ENCODE measurements at places on chromosomes 2 and 18.

DNA sequence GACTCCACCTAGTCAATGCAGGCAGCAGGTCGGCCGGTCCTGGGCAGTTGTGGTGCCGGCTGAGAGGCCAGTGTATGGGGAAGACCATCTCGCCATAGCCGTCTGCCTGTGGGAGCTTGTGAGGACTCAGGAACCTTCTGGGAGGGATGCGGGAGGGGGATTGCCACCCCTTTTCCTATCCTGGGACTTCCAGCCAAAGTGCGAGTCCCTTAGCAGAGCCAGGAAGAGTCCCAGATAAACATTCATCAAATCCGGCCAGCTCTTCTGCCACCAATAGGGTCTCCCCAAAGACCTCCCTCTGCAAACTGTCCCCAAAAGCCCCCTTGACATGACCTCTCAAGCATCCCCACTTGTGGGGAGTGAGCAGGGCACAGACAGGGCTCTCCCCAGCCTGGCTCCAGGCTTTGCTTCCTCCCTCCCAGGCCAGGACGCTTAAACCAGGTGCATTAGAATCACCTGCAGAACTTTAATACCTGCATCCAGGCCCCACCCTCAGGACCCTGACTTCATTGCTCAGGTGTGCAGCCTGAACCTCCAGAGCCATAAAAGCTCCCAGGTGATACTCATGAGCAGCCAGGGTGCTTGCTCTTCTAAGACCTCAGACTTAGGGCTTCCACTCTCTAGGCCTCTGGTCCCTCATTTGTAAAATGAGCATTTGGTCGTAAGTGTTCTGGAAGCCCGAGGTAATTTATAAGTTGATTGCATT, 159.3 kb downstream of the CAPN13 start:
- DNase-seq, result no peak

- DNase-seq, result no peak
Observed at GRCh38 chr2:123521854-123522253, 503.2 kb upstream of the CNTNAP5 start.

DNA sequence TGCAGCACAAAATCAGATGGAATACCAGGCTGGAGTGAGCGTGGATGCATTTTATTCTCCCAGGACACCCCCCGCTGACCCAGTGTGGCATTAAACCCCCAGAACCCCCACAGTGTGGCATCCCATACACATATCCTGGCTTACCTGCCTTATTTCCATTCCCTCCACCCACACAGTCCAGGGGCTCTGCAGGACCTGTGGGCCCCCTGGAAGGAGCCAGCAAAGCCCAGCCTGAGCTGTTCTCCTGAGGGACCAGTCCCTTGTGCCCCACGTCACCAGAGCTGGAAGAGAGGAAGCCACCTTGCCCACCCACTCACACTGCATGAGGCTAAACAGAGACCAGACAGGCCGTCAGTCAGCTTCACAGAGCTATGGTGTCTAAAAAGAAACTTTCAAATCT, 20.1 kb downstream of the ST8SIA5 start:
- no peak for DNase-seq

- no peak for DNase-seq
Observed at GRCh38 chr2:71361631-71362030, 30.0 kb downstream of the ZNF638 start.

DNA sequence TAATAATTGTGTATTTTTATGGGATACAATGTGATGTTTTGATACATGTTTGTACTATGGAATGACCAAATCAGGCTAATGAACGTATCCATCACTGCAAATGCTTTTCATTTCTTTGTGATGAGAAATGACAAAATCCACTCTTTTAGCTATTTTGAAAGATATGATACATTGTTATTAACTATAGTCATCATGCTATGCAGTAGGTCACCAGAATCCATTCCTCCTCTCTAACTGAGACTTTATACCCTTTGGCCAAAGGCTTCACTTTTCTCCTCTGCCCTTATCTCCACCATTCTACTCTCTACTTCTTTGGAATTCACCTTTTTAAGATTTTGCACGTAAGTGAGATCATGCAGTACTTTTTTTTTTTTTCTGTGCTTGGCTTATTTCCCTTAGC, 44.5 kb upstream of the TMEM17 start:
- no peak for DNase-seq

DNA sequence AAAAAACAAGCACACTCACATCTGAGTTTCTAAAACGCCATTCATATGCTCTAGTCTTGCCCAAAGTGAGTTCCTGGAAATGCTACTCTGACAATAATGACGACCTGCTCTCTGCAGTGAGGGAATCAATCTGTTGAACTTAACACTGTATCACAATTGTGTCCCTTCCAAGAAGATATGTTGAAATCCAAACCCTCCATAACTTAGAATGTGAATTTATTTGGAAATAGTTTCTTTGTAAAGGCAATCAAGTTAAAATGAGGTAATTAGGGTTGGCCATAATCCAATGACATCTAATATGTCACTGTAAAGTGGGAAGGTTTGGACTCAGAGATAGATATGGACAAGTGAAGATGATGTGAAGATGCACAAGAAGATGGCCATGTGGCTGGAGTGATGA, 264.5 kb downstream of the CD226 start:
- no peak for DNase-seq

- no peak for DNase-seq
Observed at GRCh38 chr2:197184959-197185586, 125.5 kb downstream of the ANKRD44 start.

GRCh38 chr2:175552902-175553301, 371.4 kb upstream of the ATP5MC3 start:
- no peak for DNase-seq

- no peak for DNase-seq
Observed at GRCh38 chr2:231605607-231606091, 13.0 kb downstream of the TEX44 start.

DNA sequence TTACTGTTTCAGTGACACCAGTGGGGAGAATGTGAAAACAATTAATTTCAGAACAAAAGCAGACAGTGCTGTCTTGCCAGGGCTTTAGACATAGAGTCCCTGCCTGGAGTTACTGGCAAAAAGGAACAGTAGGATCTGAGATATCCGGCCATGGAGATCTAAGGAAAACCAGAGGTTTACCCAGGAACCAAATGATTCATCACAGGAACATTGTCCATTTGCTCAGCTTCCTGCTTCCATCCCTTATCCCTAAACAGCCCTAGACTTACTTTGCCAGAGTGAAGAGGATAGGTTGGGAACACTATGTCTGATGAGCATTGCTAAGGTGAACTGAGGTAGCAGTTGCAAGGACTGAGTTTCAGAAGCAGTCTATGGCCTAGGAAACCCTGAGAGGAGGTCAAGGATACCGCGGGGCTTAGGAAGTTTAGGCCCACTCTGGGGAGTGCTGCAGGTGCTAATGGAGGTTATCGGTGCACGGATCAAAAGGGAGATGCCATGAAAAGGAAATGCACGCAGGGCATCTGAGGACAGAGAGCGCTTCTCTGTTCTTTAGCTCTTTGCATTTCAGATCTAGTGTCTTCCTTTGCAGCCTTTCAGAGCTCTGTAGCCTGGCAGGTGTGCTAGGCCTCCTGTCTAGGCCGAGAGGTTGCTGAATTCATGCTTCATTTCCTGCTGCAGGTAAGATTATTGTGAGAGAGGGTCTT, 223.9 kb downstream of the CDCA7 start:
- DNase-seq, result no peak

DNA sequence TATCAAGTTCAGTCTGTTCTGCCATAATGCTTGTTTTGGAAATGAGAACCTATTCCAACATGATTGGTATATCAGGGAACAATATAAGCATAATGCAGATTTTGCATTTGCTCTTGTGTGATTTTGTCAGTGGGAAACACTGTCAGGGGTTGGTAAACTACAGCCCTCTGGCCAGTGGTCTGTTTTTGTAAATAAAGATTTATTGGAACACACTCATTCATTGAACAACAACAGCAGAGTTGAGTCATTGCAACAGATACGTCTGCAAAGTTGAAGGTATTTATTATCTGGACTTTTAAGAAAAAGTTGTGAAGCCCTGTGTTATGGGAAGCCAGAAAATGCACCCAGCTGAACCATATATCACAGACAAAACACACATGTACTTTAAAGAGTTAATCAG, 83.1 kb downstream of the MCFD2 start:
- DNase-seq, result no peak

- DNase-seq, result no peak
Observed at GRCh38 chr2:216074380-216074779, 7.2 kb downstream of the PECR start.

GRCh38 chr18:79355433-79356335, 40.0 kb upstream of the NFATC1 start:
- no peak for DNase-seq

DNA sequence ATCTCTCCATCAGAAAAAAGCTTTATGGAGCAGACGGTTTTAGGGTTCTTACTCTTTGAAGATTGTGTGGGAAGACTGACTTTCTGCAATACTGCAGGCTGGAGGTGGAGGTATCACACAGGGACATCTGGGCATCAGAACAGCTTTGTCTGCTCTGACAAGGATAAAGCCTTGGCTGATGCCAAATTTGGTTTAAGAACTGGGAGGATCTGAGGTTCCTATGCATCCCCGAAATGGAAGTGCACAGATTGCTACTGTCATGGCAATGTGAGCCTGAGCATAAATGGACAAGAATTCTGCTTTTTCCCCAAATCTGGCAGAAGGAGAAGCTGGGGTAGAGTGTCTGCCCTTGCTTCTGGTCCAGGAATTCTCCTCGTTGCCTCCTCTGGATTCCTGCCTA, 424.3 kb downstream of the SLC4A3 start:
- DNase-seq, result no peak

GRCh38 chr2:66579186-66580126, 144.5 kb downstream of the MEIS1 start:
- DNase-seq, result no peak

GRCh38 chr18:26376105-26376504, 149.9 kb downstream of the TAF4B start:
- DNase-seq, result no peak

- DNase-seq, result no peak
Observed at GRCh38 chr2:138829326-138829919, 49.2 kb upstream of the NXPH2 start.

DNA sequence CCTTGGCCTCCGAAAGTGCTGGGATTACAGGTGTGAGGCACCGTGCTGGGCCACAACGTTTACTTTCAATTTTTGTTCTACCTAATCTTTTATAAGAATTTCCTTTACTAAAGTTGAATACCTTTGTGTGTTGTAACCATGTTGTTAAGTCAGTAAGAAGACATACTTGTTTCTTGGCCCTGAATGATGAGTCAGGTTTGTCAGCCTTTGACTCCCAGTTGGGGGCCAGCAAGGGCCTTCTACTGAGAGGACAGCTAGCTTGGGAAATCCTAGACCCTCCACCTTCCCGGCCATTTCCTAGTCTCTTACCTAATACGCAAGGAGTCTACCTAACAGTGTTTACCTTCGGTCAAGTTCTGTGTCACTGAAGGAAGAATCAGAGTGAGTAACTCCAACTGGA, 22.7 kb downstream of the MTHFD2 start:
- DNase-seq, result no peak

GRCh38 chr2:100647709-100648108, 84.9 kb downstream of the PDCL3 start:
- no peak for DNase-seq

GRCh38 chr18:79681484-79682387, 2.1 kb downstream of the CTDP1 start:
- DNase-seq, result peak; percentile 32

- DNase-seq, result no peak
Observed at GRCh38 chr2:190584980-190585661, 50.6 kb upstream of the NEMP2 start.

- DNase-seq, result no peak
Observed at GRCh38 chr18:76720683-76721082, 101.7 kb upstream of the ZNF236 start.

DNA sequence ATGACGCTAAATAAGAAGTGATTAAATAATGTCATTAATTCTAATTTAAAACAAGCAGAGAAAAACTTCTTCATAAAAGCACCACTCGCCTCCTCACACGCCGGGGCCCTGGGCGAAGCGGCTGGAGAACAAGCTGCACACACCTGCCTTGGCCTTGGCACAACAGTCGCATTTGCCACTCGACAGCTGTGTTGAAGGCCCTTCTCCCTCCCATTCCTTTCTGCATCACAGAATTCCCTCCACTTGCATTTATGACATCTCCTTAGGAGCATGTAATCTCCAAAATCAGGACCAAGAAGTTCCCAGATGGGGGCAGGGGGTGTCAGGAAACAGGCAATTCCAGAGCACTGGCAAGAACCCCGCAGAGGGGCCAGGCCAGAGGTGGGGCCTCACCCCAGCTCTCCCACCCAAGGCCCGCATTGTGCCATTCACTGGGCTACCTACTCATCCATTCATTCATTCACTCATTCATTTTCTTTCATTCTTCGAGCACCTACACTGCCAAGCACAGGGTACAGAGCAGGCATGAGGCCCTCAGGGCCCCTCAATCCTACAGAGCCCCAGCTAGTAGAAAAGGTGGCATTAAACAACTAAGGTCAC, 6.4 kb downstream of the HDAC4 start:
- no peak for DNase-seq

GRCh38 chr2:198312596-198313483, 508.4 kb downstream of the PLCL1 start:
- no peak for DNase-seq

- DNase-seq, result no peak
Observed at GRCh38 chr2:18094277-18094676, 215.8 kb downstream of the KCNS3 start.

GRCh38 chr2:64202206-64202845, 58.1 kb upstream of the PELI1 start:
- no peak for DNase-seq

GRCh38 chr18:9088252-9088651, 14.2 kb upstream of the NDUFV2 start:
- DNase-seq, result no peak

GRCh38 chr2:234373060-234373459, 123.8 kb downstream of the ARL4C start:
- no peak for DNase-seq

DNA sequence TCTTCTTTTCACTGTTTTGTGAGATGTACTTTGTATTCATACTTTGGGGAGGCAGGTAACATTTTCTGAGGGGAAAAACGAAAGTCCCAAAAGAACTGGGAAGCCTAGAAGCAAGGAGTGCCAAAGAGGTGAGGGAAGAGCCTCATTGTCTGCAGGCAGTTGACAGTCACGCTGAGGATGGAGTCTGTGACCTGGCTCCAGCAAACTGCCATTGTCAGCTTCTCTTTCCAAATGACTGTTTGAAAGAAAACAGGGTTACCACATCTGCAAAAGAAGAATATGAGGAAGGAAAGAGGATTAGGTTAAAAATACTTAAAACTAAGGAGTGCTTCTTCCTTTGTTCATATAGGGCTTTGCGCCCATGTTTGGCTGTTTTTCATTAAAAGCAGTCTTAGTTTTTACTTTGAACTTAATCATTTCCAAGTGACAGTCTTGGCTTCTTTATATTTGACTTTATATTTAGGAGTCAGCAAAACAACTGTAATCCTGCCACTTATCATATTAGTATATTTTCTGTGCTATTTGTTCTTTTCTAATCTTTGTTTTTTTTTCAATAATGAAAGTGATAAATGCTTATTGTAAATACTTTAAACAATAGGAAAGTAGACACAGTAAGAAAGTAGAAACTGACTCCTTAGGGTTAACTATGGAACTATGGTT, 35.0 kb downstream of the CERS6 start:
- DNase-seq, result no peak

- DNase-seq, result no peak
Observed at GRCh38 chr2:104844807-104845551, 8.9 kb upstream of the POU3F3 start.

All from stimulated activated CD8-positive, alpha-beta memory T cell treated with anti-CD3 and anti-CD28 coated beads, Interleukin-15, amount 100 ng/mL, for 4 hours (primary cell).